ENCODE measurements at places on chromosomes 2 and 18. TPM values are rescaled to one million over a fixed set of nuclear protein-coding genes. Genes with fewer than 3 reads are reported as not detected.

Gene ZNF512
- total RNA-seq = 9.2 TPM

Gene HOXD1
- 0.16 TPM for total RNA-seq

Gene ELOA2
- total RNA-seq = not detected

Gene HOXD10
- total RNA-seq = 0.24 TPM

Gene UCN
- total RNA-seq = 0.56 TPM

Gene STARD6
- total RNA-seq = not detected

Gene ZFAND2B
- total RNA-seq = 41.1 TPM

Gene CFAP221
- total RNA-seq = not detected

Gene KYNU
- total RNA-seq = 33.6 TPM

Gene RAB17
- total RNA-seq = 7.8 TPM

Gene MAP3K2
- total RNA-seq = 30.0 TPM

Gene LHCGR
- not detected for total RNA-seq

Gene CXCR1
- 0.72 TPM for total RNA-seq

Gene EVA1A
- 0.56 TPM for total RNA-seq

Gene KIF1A
- 0.12 TPM for total RNA-seq

Gene FEV
- not detected for total RNA-seq

Gene ZSWIM2
- total RNA-seq = not detected

Gene DAW1
- total RNA-seq = not detected

Gene ZEB2
- total RNA-seq = 6.5 TPM

Data from esophagus mucosa (tissue), 1 donor.